Cortex of kidney (tissue), 1 donor: ENCODE measurements at places on chromosomes 1 and 21.

DNA sequence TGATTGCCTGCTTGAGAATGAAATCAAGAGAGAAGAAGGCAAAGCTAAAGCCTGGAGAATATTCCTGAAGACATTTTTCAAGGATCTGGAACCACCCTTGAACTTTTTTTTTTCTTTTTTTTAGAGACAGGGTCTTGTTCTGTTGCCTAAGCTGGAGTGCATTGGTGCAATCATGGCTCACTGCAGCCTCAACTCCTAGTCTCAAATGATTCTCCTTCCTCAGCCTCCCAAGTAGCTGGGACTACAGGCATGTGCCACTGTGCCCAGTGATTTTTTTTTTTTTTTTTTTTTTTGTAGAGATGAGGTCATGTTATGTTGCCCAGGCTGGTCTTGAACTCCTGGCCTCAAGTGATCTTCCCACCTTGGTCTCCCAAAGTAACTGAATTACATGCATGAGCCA, 22.2 kb upstream of the IRF2BP2 start:
- no peak for DNase-seq

GRCh38 chr1:179146476-179146875, 64.6 kb downstream of the TOR3A start:
- no peak for DNase-seq

- no peak for DNase-seq
Measured at GRCh38 chr1:107100331-107100984, 40.4 kb upstream of the NTNG1 start.

DNA sequence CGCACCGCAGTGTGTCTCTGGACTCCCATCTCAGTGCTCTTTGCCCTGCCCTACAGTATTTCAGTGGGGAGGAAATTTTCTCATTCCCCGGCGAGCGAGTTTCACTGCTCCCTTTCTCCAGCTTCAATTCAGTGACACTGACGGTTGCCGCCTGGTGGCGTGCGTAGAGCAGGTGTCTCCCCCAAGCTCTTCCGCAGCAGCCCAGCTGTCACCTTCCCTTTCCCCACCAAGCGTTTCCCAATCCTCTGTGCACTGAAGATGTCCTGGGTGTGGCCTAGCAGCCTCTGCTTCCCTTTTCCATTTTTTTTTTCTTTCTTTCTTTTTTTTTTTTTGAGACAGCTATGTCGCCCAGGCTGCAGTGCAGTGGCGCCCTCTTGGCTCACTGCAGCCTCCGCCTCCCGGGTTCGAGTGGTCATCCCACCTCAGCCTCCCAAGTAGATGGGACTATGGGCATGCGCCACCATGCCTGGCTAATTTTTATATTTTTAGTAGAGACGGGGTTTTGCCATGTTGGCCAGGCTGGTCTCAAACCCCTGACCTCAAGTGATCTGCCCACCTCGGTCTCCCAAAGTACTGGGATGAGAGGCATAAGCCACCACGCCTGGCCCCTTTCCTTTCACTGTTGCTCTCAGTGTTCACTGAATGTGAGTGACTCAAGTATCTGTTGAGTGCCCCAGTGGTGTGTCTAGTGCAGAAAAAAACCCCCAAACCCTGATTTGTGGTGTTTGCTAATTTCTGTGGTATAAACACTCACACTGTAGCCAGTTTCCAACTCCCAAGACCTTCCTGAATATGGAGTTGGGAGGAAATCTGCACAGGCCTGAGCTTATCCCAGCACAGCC, 30.1 kb downstream of the TNFRSF1B start:
- DNase-seq: no peak

- DNase-seq: no peak
Measured at GRCh38 chr1:109354929-109355328, 42.8 kb downstream of the SORT1 start.

DNA sequence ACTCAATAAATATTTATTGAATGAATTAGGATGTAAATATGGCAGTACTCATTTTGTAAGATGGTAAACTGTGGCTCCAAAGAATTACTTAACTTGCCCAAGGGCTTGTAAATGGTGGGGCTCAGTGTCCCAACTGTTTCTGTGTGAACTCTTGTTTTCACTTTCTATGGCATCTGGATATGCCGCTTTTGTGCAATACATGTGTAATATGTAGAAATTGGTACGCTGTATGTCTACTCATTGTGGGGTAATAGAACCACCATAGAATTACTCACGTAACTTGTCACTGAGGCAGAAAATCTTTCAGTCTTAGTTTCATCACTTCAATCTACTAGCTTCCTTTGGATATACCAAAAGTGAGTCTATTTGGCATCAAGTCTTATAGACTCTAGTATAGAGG, 977 bp downstream of the PRPF3 start:
- DNase-seq: no peak

GRCh38 chr1:200684015-200684414, 14.3 kb upstream of the DDX59 start:
- DNase-seq: no peak

DNA sequence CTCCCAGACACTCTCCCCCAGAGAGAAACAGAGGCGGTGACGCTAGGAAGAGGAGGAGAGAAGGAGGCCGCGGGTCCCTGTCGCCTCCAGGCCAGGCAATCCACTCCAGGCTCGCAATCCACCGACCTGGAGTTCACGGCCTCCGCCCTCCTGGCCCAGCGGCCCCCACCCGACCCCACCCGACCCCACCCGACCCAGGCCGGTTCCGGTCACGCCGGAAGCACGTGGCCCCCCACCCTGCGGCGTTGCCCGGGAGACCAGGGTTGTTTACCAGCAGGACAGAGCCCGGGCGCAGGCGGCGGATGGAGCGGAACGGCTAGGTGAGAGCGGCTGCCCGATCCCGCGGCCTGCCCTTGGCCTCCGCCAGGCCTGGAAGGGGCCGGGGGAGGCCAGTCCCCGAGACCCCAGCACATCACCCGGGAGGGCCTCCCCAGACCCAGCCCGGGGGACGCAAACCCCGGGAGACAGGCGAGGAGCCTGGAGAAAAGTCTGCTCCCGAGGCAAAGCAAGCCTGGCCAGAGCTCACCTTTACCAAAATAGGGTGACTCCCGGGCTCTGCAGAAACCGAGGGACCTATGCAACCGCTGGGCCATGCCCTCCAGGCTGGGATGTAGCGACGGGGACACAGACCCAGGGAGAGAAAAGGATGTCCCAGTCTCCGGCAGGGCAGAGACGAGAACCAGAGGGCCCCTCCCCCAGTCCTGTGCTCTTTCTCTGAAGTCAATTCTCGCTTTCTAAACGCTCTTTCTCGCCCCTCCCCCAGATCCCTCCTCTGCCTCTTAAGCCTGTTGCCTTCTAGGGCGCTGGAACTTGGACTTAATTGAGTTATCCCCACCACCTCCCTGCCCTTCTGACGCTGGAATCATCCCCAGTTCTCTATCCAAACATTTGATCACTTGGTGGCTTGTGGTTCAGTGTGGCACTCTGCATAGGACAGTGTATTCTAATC, at the start of the genes PLA2G2C and UBXN10:
TSS of gene PLA2G2C (minus strand) at position 685 of the 949 bp plus-strand sequence. CDS start 9,155 bp downstream, outside the sequence.
TSS of gene UBXN10 (plus strand) at position 263 of the 949 bp plus-strand sequence. CDS start 4,466 bp downstream, outside the sequence.
- no peak for DNase-seq

DNA sequence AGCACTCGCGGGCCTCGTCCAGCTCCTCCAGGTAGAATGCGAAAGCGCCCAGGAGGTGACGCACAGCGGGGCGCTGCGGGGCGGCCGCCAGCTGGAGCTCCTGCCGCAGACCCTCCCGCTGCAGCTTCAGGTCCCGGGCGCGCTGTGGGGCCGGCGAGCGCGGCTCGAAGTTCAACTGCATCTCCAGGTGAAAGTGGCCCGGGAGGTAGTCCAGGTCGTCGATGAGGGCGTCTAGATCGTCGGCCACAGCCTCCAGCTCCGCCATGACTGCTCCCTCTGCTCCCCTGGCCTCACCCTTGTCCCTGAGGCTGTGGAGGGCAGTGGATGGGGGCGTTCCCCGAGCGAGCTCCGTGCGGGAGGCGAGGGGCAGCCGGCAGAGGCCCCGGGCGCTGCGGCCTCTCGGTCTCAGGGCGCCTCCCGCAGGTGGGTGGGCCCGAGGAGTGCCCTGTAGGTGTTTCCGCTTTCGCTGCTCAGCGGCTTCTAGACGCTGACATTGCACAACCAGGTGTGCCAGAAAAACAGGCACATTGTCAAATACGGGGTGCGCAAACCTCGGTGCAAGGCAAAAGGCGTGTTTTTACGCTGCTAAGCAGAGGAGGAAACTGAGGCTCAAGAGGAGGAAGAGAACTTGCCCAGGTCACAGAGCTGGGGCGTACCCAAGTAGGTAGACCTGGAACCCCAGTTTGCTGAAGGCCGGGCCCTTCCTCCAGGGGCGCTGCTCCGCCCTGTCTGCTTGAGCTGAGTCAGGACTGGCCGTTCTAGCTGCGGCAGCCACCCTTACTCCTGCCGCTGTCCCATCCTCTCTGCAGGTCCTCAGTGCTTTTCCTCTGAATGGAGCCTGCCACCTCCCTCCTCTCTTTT, at the start of gene TTC22:
TSS of gene TTC22 (minus strand) at position 425 of the 861 bp plus-strand sequence. CDS start at position 265, 160 bp downstream.
- DNase-seq: no peak

- no peak for DNase-seq
Measured at GRCh38 chr1:155017041-155017945, 14.7 kb downstream of the ZBTB7B start.

GRCh38 chr1:19765623-19766022, 34.1 kb downstream of the TMCO4 start:
- DNase-seq: no peak

DNA sequence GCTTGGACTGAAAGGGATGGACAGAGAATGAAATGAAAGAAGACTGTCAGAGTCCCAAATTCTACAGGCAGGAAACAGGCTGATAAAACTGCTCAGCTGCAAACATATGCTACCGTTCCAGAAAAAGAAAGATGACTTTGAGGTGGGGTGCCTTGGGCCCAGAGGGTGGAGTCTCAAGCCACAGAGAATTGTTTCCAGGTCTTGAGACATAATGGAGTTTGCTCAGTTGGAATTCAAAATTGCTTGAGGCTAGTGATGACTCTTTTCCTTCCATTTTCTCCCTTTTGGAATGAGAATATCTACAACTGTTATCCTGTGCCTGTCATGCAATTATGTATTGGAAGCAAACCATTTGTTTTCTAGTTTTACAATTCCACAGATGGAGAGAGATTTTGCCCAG, 23.6 kb upstream of the PSEN2 start:
- no peak for DNase-seq

DNA sequence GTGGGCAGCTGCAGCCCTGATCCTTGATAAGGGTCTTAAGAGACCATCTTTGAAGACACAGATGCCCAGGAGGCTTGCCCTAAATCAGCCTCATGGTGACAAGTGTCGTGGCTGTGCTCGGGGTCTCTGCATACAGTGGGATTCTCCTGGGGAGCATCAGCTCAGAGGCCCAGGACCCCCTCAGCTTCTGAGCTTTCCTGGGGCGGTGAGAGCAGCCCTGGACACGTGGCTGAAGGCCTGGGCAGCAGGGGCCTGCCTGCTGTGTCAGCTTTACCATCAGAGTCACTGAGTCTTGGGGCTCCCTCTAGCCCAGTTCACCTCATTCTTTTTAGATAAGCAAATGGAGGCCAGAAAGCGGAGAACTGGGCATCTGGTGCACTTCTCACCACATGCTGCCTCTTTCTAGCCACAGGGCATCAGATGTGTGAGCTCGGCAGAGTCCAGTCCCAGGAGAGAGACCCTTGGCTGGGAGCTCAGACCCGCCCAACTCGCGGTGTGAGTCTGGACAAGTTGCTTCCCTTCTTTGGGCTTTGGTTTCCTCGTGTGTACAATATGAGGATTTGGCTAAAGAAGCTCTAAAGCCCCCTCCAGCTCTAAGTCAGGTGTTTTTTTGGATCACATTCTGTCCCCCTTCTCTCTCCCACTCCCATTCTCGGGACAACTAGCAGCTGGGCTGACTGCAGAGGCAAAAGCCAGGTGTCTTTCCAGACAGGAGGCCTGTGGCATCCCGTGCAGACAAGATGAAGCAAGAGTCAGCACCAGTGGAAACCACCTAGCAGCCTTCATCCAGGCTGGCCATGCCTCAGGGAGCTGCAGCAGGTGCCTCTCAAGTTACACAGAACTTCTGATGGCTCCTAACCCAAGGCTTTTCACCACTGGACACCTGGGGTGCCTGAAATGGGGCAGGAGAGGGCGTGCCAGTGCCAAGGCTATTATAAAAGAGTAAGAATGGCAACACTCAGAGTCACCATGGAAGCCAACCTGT, 119.1 kb downstream of the KCNN3 start:
- no peak for DNase-seq

- no peak for DNase-seq
Measured at GRCh38 chr1:34406833-34407539, 230.3 kb downstream of the C1orf94 start.

GRCh38 chr21:38729754-38730379, 75.9 kb upstream of the ETS2 start:
- DNase-seq: no peak

DNA sequence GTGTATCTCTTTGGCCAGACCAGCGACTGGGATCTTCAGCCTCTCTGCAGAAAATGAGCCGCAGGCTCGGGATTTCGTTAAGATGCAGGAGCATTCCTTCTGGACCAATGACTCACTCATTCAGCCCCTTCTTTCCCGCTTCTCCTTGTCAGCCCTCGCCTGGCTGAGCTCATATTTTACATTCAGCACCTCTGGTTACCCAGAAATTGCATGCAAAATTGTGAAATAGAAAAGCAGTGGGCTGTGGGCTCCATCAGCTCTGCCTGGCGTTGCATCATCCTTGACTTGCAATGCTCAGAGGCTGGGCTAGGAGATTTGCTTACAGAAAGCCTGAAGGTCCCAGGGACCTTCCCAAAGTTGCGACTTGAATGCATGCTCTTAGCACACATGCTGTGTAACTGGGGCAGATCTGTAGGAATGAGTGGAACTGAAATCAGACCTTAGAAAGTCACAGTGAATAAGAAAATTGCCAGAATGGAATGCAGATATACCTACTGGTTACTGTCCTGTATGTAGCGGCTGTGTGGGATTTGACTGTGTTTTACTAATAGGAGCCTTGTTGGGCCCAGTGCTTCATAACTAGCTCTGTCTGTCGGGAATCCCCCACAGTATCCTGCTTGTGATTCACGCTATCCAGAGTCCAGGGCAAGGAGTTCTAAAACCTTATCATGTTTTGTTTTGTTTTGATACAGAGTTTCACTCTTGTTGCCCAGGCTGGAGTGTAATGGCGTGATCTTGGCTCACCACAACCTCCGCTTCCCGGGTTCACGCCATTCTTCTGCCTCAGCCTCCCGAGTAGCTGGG, 444.8 kb downstream of the KIF26B start:
- DNase-seq: no peak

GRCh38 chr1:115462566-115463076, 124.6 kb upstream of the NGF start:
- no peak for DNase-seq

- no peak for DNase-seq
Measured at GRCh38 chr1:80645621-80646020, 1155.1 kb upstream of the ADGRL2 start.

DNA sequence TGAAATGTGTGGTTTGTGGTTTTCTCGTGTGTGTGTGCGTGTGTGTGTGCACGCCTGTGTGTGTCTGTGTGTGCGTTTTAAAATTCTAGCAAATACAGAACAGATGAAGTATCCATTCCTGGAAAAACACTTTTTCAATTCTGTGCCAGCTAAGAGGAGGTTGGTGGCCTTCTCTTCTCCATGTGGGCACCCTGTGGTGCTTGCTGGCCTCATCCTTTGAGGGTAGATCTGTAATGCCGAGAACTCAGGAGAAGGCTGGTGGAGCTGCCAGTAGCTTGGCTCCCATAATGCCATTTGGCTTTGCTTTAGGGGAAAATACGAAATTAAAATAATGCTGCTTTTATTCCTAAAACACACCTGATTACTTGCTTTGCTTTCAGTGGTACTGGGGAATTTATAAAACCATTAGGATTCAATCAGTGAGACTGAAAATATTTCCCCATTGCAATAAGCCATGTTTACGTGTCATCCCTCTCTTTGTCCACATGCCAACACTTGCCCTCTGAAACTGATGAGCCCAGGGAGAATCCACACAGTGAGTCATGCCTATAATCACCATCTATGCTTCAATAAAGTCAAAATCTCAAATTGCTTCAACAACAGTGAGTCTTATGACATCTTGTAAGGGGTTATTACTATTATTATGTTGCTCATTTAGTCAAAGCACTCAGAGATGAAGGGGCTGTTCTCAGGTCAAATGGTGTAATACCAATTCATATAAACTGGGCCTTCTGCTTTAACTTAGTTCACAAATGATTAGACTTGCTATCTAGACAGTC, 39.2 kb downstream of the ABCA4 start:
- no peak for DNase-seq
